Astrocyte of the hippocampus (primary cell): ENCODE measurements at places on chromosomes 16 and 17.

DNA sequence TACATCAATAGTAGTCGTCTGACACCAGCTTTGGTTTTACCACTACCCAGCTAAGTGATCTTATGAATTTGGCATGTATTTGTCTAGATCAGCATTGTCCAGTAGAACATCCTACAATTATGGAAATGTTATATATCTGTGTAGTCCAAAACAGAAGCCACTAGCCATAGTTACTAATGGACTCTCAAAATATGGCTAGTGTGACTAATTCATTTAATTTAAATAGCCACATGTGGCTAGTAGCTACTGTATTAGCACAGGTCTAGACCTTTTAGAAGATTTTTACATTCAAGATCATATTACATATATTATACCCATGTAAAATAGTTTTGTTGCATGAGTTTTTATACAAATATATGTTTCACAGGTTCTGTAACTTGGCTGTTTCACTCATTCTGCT, 27.0 kb upstream of the NFAT5 start:
- no peak for DNase-seq

GRCh38 chr17:75998327-75998795, 2.3 kb upstream of the CDK3 start:
- no peak for DNase-seq

DNA sequence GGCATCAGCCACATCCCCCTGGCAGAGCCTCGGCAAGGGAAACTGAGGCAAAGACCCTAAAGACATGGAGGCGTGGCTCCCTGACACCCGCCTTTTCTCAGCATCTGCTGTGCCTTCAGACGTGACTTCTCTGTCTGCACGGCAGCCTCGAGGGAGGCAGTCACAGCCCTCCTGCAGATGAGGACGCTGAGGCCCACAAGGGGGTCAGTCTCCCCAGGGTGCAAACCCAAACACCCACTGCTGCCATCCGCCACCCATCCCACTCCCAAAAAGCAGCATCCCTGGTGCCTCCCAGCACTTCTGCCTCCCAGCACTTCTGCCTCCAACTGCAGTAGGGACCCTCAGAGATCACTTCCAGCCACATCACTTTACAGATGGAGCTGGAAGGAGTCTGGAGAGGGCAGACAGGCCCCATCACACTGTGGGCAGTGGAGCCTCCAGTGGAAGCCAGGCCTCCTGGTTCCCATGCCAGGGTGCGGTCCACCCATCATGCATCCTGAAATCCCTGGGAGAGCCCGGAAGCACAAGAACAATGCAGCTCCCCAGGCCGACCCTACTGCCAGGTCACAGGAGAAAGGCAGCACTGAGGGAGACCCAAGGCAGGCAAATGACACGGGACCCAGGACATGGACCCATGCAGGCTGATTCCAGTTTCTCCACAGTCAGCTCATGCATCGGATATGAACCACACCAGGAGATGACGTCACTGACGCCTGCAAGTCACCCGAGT, 23.8 kb downstream of the KDM8 start:
- no peak for DNase-seq

DNA sequence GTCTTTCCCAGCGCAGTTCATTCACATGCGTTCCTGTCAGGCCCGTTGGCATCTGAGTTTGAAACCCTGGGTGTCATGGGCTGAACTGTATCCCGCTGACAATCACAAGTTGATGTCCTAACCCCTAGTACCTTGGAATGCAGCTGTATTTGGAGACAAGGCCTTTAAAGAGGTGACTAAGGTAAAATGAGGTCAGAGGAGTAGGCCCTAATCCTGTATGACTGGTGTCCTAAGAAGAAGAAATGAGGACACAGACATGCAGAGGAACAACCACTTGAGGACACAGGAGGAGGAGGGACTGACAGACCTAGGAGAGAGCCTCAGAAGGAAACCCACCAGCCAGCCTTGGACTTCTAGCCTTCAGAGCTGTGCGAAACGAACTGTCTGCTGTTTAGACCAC, 33.1 kb downstream of the TRPV2 start:
- no peak for DNase-seq

- no peak for DNase-seq
Observed at GRCh38 chr16:56226845-56227525, 35.7 kb downstream of the GNAO1 start.

GRCh38 chr16:89761304-89761922, 40.1 kb downstream of the ZNF276 start:
- no peak for DNase-seq

DNA sequence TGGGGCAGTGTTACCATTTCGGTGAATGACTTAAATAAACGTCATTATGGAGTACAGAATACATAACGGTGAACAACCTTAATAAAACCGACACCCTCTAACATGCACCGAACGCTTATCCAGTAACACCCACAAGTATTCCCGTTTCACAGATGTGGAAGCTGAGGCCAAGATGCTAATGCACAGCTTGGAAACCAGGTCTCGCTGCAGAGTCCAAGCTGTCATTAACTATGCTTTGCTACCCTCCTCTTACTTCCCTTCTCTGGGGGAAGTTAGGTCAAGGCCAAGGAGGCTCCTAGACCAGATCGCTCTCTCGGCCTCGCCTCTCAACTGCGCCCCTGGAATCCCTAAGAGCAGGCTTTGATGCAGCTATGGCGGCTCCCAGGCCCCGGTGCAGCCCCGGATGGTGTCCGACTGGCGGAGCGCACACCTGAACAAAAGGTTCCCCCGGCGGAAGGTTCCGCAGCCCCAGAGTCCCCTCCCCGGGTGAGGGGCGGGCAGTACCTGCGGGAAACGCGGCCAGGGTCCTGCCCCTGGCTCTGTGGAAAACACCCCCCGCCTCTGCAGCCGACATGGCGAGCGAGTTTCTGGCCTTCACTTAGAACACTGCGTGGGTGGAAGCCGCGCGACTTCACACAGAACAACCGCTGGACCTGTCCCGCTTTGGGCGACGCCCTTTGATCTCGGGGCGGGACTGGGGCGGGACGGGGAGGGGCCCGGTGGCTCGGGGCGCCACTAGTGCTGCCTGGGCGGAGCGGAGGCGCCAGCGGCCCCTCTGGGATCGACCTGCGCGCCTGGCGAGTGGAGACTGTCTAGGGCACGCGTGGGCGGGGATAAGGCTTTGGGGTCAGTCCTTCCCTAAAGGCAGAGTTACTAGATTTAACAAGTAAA, at the start of gene CPPED1:
CPPED1 (minus strand) TSS at position 685 of the 891 bp plus-strand sequence; CDS start at position 574, 111 bp downstream.
- peak; percentile 97 for DNase-seq

- no peak for DNase-seq
Observed at GRCh38 chr17:72761431-72761830, 331.1 kb downstream of the SLC39A11 start.

DNA sequence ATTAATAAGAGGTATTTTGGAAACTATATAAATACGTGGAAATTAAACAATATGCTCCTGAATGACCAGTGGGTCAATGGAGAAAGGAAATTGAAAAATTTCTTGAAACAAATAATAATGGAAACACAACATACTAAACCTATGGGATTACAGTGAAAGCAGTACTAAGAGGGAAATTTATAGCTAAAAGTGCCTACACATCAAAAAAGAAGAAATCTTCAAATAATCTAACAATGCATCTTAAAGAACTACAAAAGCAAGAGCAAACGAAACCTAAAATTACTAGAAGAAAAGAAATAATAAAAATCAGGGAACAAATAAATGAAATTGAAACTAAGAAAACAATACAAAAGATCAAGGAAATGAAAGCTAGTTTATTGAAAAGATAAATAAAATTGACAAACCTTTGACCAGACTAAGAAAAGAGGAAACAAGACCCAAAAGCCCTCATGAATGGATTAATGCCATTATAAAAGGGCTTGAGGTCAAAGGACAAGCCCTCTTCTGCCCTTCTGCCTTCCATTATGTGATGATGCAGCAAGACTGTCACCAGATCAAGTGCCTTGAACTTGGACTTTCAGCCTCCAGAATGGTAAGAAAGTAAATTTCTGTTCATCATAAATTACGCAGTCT, 43.9 kb upstream of the ALDH3A1 start:
- no peak for DNase-seq
